ENCODE measurements at places on chromosomes 3 and 15. TPM values are rescaled to one million over a fixed set of nuclear protein-coding genes. Genes with fewer than 3 reads are reported as not detected.

GRCh38 chr15:49423021-49423420 is at the start of gene FGF7:
TSS of gene FGF7 (plus strand) at chr15:49423242. CDS start at chr15:49424298, 1,056 bp downstream.
- DNase-seq, result no peak

DNA sequence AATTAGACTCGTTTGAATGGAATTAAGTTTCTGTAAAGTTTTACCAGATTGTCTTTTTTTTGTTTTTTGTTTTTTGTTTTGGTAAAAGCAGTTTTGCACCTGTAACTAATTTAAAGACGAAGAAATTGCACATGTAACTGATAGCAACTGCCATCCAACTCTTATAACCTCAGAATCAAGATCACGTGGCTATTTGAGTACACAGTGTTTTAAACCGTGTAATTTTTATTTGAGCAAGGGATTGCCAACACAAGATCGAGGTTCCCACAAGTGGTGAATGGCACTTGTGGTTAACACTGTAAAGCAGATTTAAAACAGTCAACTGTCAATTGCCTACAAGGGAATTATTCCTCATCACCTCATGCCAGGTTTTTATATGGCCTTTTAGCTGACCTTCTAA is 67.3 kb downstream of the PPARG start:
- DNase-seq, result no peak

DNA sequence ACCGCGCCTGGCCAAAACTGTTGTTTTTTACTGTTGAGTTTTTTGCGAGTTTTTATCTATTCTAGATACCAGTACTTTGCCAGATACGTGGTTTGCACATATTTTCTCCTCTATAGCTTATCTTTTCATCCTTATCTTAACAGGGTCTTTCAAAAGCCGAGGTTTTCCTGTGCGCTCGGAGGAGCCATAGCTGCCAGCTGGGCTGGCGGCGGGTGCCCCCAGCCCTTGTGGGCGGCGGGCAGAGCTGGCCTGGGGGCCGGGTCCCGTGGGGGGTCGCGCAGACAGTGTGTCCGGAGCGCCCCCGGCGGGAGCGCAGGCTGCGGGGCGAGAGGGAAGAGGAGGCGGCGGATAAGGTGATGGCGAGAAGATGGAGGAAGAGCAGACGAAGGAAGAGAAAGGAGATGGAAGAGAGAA is 11.1 kb upstream of the EIF4A2 start:
- DNase-seq, result peak; percentile 11

GRCh38 chr15:60970246-60971170 is 258.6 kb downstream of the RORA start:
- no peak for DNase-seq

- no peak for DNase-seq
These were observed 3.3 kb downstream of the SCAMP2 start for GRCh38 chr15:74869726-74870407.

DNA sequence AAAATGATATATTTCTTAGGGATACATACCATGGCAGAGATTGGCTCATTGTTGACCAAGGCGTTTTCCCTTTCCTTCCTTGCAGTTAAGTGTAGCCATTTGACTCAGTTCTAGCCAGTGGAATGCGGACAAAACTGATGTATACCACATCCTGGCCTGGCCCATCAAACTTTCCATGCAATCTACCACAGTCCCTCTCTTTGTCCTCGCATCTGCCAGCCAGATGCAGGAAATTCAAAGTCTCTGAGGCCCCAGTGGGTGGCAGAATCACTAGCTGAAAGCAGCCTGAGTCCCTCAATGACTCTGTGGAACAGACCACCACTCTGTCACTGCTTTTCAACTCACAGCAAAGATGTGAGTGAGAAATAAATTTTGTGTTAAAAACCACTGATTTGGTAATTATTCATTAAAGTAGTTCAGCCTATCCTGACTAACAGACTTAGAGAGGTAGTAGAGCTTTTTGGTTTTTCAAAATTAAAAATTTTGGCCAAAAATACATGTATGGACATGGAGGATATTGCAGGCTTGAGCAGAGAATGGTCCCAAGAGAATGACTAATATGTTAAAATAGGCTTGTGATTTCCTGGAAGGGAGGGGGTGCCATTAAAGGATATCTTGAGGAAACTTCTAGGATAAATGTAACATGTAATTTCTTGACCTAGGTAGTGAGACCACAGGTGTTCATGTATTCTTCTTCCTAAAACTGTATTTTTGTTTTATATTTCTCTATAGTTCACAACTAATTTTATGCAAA is 10.9 kb downstream of the LRRFIP2 start:
- no peak for DNase-seq

- DNase-seq, result no peak
These were observed 3.1 kb upstream of the ACKR4 start for GRCh38 chr3:132593947-132594323.

DNA sequence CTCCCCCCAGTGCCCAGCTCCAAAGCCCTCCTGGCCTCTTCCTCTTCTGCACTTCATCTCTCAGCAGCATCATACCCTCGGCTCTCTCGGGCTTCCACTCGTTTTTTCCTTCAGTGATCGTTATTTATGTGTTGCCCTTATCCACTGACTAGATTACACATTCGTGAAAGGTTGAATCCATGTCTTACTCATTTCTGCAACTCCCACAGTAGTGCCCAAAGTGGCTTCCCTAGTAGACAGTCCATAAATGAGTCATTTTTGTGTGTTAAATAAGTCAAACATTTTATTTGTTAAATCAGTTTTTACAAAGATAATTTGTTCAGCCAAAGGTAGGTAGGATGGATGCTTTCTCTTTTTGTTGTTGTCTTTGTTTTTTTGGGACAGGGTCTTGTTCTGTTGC is 87.4 kb downstream of the CRTC3 start:
- no peak for DNase-seq

DNA sequence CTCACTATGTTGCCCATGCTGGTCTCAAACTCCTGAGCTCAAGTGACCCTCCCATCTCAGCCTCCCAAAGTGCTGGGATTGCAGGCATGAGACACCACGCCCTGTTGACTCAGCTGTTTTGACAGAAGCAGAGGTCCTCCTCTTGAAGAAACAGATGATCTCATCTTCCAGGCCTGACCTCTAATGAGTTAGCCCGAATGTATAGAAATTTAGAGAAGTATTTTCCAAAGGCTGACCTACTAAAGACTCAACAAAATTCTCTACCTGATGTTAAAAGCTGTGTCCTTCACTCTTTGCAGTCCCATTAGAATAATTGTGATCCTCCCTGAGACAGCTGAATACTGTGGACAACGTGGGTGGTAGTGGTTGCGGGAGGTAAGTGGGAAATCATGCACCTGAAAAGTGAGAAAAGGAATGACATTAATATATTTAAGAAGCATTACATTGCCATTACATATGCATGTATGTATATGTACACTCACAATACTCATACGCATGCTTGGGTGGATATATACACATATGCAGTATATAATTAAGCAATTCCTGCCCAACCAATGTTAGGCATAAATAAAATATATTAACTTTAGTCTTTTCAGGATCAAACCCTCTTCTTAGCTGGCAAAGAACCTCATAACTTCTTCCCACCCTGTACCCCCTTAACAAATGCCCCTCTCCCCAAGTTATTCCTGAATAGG is 204.6 kb upstream of the NR2F2 start:
- DNase-seq, result no peak

- DNase-seq, result no peak
These were observed 6.7 kb downstream of the KLHL40 start for GRCh38 chr3:42691816-42692666.

GRCh38 chr3:195078891-195079440 is 192.0 kb downstream of the XXYLT1 start:
- DNase-seq, result no peak

GRCh38 chr3:1092061-1092460 is 763 bp upstream of the CNTN6 start:
- no peak for DNase-seq

DNA sequence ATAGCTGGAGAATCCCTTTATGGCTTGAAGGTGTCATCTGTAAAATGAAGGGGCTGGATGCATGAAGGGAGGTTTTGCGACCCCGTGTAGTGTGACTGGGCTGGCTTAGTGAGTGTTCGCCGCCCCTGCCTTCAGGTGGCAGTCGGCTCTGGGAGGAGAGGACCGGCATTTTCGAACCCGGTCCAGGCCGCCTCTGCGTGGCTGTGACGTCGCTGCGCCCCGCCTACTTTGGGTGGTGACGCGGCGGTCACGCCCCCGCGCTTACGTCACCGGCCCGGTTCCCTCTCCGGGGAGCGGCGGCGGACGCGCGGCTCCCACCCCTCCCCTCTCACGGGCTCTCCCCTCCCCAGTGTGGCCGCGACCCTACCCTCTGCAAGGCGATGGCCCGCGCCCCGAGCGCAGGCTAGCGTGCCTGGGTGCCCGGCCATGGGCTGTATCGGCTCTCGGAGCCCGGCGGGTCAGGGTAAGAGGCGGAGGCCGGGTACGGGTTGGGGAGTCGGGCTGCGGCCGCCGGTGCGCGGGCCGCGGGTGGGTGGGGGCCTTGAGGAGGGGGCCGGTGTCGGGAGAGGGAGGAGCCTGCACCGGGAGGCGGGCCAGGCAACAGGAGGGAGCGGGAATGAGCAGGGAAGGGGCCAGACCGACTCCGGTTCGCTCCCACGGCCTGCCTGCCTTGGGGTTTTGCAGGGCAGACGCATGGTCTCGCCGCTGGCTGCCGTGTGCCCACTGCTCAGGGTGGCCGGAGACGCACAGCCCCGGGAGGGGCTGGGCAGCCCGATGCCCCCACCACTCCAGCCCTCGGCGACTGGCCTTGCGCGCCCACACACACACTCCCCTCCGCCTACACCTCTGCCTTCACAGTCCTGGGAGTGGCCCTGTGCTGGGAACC is 1.5 kb upstream of the FAM131A start:
- DNase-seq, result peak; percentile 84

DNA sequence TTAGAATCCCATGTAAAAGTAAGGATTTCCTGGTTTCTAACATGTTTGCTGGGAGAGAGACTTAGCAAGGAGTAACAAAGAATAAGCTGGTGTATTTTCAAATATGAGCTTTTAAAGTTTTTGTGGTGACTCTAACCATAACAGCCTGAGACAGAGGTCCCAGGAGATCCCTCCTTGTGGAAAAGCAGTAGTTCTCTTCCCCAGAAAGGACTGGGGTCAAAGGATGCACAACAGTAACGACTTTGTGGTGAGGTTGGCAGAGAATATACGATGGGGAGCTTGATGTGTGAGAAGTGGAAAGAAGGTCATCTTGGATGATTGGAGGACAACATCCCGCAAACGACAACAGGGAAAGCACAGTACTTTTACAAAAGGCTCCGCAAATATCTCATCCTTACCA is 38.2 kb downstream of the ABHD5 start:
- DNase-seq, result no peak

- DNase-seq, result no peak
These were observed 47.0 kb downstream of the OSBPL10 start for GRCh38 chr3:31934018-31934417.

DNA sequence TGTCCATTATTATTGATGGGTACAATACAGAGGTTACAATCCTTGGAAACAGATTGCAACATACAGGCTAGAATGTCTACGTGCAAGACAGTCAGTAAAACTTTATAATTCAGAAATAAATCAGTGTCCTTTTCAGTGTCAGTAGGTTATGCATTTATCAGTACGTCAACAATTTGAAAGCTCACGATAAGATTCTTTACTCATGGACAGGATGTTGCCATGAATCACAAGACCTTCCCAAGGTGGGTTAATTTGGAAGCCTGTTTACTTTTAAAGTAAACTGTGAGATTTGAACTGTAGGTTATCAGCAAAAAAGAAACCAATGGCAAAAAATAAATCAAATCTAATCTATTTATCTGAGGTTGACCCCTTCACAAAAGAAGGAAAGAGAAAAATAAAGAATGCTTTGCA is 243.9 kb upstream of the AGTR1 start:
- DNase-seq, result no peak

- DNase-seq, result no peak
These were observed 38.5 kb downstream of the TPRA1 start for GRCh38 chr3:127552038-127552437.

DNA sequence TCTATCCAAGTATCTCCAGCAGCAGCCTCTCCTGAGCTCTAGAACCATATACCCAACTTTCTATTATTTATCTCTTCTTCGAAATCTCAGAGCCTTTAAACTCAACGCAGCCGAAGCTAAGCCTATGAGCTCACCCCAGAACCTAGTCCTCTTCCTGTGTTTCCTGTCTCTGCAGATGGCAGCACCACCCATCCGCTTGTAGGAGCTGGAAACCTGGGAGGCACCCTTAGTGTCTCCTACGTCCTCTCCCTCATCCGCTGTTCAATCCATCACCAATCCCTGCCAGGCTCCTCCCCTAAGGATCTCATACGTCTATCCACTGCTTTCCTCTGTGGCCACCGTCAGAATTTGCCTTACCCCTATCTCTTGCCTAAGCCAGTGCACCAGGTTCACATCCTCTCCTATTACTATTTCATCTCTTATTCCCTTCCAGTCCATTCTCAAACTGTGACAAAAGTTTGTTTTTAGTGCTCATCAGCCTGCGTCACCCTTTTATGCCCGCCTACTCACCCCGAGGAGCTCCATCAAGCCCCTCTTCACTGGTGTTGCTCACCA is 9.6 kb downstream of the VGLL4 start:
- no peak for DNase-seq

DNA sequence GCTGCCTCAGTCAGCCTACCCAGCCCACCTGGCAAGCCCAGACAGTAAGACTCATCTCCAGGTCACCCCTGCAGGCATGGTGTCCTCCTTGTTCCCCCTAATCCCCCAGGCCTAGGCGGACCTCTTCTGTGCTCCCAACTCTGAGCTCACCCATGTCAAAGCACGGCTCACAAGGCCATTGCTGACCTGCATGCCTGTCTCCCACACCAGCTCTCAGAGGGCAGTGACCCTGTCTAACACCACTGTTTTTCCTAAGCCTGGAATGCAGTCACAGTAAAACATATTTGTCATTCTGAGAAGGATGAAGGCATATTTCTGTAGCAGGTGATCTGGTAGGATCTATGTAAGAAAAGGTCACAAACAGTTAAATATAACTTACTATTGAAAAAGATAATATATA is 110.3 kb upstream of the HACD2 start:
- no peak for DNase-seq

DNA sequence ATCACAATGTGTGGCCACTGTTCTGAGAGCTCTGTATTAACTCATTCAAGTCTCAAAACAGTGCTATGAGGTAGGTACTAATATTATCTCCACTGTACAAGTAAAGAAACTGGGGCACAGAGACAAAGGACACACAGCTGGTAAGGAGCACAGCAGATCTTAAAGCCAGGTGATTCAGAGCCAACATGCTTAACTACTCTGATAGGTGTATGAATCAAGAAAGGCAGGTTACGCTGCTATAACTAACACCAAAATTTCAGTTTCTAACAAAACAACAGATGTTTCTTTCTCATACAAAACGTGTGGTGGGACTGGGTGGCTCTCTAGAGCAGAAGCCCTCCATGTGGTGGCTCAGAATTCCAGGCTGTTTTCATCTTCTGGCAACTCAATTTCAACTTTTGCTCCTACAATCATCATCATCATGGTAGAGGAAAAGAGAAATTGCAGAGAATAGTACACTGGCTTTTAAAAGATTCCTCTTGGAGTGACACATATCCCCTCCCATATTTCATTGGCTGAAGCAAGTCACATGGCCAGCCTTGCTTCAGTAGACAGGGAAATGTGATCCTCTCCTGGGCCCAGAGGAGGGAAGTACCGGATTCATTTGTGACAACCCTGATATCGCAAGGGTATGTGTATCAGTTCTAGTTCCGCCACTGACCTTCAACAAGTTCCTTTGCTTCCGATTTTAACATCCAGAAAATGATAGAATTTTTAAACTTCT is 126.2 kb upstream of the PTX3 start:
- DNase-seq, result no peak

The LMOD3 gene
- total RNA-seq, result not detected

The CCR4 gene
- 101 TPM for total RNA-seq

The CAND2 gene
- 1.9 TPM for total RNA-seq

The ARNT2 gene
- not detected for total RNA-seq

The CADPS gene
- total RNA-seq, result not detected

Data from CD4-positive, alpha-beta memory T cell (primary cell).